Activated CD4-positive, alpha-beta T cell treated with anti-CD3 and anti-CD28 coated beads, Interleukin-2, amount 50 U/mL, for 1 hour (primary cell): ENCODE measurements at places on chromosomes 4 and X.

- DNase-seq: no peak
Observed at GRCh38 chr4:54082168-54082567, 17.8 kb upstream of the CHIC2 start.

- no peak for DNase-seq
Observed at GRCh38 chrX:21838937-21839333, 482 bp upstream of the MBTPS2 start.

DNA sequence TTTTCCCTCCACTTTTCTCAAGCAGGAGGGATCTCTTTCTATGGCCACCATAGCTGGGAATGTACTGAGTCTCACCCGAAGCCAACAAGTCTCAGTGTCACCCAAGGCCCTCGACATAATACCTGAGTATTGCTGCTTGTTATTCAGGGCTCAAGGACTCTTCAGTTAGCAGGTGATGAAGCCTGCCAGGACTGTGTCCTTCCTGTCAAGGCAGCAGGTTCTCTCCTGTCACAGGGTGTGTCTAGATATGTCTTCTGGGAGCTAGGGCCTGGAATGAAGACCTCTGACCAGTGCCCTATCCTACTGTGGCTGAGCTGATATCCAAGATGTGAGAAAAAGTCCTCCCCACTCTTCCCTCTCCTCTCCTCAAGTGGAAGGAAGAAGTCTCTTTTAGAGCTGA lies 391.0 kb upstream of the DIPK2B start:
- DNase-seq: no peak

DNA sequence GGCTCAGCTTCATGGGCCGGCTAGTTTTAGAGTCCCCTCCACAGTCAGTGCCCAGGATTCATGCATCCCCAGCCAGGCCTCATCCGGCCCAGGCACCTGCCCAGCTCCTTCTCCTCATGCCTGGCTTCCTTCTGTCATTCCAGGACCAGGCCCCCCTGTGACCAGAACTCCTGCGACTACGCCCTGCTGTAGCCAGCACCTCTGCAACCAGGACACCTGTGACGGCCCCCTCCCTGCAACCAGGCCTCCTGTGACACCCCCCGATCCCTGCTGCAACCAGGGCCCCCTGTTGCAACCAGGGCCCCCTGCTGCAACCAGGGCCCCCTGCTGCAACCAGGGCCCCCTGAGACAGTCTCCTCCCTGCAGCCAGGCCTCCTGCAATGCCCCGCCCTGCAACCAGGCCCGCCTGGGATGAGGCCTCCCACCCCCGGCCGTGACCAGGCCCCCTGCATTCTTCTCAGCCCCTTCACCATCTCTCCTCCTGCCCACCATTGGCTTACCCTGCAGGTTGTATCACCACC lies 46.8 kb downstream of the HTRA3 start:
- no peak for DNase-seq

DNA sequence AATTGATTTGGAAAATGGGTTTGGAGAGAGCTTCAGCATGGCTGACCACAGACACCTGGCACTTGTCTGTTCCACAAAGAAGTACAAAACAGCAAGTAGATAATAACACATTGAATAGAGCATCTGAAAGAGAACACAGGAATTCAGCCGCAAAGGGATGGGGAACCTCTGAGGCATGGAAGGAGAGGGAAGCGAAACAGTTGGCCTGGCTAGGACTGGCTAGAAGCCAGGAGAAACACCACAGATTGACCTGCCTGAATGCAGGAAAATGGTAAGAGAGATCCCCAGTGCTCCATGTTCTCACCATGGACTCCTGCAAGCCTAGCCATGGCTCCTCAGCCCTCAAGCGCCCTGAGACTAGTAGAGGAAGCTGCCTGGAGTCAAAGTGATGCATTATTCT lies 169.7 kb upstream of the SH3RF1 start:
- DNase-seq: no peak

DNA sequence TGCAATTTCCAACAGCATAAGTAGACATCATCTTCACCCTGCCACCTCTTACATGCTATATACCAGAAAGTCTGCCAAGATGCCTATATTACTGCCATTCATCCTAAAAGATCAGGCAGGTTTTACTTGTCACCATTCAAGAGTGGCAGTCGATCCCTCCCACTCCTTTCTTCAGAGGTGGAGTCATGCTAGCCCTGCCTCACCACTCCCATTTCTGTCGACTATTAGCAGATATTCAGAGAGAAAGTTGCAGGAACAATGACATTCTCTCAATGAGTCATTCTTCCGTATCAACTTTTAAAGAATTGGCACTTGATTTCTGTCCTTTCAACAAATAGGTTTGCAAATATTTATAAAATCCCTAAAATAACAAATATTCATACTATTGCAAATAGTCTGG lies 1060.1 kb downstream of the ADGRL3 start:
- no peak for DNase-seq

DNA sequence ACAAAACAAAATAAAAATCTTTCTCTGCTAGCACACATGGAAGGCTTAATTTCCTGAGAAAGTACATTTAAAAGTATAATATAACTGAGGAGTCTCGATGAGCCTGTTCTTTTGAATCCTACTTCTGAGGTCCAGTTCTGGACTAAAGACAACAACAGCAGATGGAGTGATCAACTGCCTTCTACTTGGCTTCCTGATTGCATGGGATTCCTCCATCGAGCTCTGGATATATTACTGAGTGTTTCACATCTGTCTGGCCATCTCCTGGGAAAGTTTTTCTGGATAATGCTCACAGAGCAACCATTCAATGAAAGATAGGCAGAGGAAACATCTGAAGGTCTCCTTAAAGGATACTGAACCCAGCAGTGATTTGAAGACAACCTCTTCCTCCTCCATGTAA lies 42.6 kb downstream of the KDR start:
- DNase-seq: no peak
